ENCODE measurements at places on chromosomes 4 and X.

DNA sequence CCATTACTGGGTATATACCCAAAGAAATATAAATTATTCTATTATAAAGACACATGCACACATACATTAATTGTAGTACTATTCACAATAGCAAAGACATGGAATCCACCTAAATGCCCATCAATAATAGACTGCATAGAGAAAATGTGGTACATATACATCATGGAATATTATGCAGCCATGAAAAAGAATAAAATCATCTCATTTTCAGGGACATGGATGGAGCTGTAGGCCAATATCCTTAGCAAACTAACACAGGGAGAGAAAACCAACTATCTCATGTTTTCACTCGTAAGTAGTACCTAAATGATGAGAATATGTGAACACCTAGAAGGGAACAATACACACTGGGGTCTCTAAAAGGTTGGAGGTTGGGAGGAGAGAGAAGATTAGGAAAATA is 86.0 kb upstream of the GALNTL6 start:
- DNase-seq, result no peak

DNA sequence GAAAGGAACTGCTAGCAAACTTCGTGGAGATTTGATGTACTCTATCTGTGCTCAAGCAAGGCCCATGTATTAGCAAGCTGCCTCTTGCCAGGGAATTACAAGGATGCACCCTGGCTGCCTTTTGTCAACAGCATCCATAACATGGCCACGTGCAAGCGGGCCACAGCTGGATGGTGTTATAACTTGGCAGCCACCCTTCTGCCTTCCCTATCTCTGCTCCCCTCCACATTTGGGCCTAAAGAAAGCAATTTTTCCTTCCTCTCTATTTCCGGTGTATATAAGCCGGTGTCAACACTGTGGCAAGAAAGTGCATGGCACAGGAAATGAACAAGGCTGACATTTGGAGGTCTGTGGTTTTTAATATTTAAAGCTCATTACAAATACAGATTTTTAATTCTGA is 94.8 kb downstream of the CLNK start:
- DNase-seq, result no peak

DNA sequence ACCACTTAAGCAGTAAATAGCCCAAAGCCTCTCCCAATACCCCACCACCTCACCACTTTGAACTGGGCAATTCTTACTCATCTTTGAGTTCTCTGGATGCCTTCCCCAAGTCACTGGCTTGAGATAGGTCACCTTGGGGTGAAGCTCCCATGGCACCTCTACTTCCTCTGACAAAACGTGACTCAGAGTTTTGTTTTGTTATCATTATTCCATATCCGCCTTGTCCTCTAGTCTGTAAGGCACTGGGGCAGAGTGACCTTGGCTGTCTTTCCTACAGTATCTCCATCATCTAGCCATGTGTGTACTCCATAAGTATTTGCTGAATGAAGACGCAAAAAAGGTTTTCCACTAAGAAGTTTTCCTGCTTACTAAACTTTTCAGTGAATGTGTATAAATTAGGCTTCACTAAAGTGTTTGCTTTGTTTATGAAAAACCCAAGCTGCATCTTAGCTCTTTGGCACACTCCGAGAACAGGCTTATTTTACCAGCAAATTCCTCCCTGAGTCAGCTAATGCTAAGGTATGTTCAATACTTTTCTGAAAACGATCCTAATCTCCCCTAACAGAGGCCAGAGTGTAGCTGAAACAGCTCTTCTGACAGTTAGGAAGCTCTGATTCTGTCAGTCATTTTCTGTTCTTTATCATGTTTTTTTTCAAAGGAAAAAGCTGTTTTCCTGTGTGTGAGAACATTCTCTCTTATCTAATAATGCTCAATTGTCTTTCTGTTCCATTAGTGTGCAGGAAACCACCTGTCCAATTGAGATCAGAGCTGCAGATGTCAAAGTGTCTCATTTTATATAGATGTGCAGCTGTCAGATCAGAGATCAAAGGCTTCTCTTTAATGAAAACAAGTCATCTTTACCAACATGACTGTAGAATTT is 30.2 kb upstream of the TSPAN5 start:
- no peak for DNase-seq

DNA sequence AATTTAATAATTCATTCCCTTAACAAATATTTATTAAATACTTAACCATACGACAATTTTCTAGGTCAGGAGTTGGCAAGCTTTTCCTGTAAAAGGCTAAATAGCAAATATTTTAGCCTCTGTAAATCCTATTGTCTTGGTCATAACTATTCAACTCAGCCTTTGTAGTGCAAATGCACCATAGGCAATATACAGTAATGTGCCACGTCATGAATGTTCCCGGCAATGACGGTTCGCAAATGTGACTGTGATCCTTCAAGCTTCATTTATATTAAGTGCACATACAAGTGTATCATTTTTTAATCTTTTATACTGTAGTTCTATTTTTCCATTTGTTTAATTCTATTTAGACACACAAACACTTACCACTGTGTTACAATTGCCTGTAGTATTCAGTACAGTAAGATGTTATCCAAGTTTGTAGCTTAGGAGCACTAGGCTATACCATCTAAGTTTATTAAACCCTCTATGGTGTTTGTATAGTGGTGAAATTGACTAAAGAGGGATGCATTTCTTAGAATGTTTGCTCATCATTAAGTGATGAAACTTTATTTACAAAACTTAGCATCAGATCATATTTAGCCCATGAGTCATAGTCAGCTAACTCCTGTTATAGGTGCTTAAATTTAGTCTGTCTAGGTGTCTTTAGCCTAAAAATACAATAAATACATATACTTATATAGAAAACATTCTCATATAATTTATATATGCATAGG is 553.6 kb downstream of the STPG2 start:
- DNase-seq, result no peak

DNA sequence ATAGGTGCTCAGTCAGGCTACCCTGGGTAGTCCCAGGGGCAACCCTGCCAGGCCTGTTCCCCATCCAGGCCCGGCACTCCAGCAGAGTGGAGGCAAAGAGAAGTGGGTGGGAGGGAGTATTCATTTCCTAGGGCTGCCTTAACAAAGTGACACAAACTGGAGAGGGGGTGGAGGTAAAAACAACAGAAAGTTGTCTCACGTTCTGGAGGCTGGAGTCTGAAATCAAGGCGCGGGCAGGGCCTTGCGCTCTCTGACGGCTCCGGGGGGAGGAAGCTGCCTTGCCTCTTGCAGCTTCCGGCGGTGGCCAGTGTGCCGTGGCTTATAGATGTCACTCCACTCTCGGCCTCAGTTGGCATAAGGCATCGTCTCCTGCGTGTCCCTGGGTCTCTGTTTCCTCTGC is 90.8 kb downstream of the DCTD start:
- no peak for DNase-seq

DNA sequence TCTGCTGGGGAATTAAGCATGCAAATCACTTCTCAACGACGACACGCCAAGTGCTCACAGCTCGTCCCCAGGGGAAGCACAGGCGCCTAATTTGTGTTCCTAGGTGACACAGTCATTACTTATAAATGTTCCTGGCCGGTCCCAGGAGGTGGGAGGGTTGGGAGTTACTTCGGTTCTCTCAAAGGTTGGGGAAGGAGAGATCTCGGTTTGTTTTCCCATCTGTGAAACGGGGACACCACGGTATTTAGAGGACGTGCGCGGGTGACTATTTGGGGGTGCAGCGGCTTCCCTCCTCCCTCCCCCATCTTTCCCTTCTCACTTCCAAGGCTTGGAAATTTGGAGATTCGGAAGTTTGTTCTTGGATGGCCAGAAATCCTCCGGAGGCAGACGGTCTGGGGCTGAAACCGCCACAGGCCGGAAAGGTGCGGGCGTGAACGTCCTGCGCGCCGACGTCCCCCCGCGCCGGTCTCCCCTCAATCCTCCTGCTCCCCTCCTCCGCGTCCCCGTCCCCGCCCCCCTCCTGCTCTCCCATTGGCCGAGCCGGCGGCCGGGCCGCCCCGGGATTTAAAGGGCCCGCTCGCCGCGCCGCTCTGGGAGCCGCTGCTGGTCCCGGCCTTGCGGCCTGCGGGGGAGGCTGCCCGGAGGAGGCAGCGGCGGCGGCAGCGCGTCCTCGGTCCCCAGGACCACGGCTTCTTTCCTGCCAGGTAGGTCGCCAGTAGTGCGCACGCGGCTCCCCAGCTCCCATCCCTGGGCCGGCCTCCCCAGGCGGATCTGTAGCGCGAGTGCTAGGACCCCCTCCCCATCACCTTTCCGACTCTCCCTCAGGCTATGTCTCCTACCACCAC is at the start of gene PORCN:
TSS of gene PORCN (plus strand) at position 593 of the 845 bp plus-strand sequence. CDS start 829 bp downstream, outside the sequence.
- no peak for DNase-seq

DNA sequence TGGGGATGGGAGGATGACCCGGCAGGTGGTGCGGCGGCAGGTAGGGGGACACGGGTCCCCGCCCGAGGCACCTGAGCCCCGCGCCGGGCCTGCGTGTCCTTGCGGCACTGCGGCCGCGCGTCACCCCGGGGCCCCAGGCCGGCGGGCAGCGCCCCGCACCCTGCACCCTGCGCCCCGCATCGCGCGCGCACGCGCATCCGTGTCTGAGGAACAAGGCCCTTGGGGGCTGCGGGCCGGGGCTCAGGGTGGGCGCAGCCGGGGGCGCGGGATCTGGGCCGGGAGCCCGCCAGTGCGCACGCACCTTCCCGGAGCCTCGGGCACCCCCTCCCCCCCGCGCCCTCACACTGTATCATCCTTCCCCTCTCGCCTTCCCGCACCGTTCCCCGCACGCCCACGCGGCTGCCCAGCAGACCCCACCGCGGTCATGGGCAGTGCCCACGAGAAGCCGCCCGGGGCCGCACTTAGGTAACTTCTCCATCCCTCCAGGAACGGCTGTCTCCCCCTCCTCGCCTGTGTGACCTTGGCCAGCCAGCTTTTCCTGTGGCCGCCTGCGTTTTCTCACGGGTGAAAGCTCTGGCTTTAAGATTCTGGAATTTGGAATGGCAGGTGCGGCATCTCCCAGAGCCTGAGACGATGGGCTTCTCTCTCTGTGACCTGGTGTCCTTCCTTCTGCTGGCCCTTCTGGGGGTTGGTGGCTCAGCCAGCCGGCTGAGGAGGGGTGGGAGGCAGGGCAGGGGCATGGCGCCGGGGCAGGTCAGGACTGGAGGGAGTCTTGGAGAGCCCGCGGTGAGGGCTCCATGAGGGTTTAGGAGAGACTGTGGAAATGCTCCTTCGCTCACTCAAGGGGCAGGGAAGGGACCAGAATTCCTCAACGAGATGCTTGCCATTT is 748 bp downstream of the ATP2B3 start:
- no peak for DNase-seq

All from NCI-H2081 treated with DMSO at 0.1 percent for 48 hours (cell line).